Activated CD4-positive, CD25-positive, alpha-beta regulatory T cell treated with anti-CD3 and anti-CD28 coated beads, Interleukin-2, amount 50 U/mL, for 16 hours (primary cell): ENCODE measurements at places on chromosomes 7 and 10.

DNA sequence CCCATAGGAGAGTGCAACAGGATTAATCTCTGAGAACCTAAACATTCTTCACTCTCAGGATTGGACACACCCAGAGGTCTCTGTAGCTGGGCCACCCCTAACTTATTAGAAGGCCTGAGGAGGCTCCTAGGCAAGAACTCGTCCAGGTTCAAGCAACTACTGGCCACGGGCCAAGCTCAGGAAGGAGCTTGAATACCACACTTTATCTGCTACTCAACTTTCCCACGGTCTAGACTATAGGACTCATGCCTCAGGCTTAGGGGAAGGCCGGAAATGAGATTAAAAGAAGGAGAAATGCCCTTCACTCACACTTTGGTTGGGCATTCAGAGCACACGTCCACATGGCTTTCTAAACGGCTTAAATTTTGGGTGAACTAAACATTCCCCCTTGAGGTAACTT lies 142.8 kb upstream of the PHYHIPL start:
- DNase-seq, result no peak

DNA sequence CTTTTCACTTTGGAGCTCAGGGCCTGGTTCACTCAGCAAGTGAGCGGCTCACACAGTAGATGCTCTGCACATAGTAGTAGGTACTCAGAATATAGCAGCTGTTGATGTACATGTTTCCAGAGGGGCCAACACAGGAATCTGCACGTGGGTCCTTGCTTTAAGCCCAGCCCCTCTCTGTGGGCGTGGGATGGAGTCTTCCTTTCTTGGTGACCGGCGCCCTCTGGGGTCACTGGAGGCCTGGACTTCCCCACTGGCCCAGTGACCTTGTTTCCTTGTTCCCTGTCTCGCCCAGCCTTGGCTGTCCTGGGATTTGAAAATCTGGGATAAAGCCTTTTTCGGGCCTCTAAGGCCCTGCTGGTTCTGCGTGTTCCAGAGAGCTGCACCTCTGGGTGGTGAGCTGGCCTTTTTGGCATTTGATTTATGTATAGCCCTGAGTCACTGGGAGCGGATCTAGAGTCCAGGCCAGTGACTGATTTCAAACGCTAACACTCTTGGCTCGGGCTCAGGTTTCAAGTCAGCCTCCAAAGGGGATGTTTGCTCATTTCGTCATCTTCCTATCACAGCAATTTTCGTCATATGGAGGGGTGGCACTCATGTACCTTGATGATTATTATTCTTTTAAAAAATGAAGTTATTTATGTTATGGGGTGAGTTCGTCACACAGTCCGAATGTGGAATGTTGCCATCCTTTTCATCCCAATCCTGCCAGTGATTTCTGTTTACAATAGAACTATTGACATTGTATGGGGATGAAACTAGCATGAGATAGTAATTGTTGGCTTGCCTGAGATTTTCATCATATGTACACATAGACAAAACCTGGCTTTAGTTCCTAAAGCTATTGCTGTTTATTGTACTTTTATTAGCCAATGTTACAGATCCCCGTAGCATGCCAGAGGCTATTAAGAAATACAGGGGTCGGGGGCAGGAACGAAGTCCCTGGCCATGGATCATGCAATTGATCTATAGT lies 65.5 kb downstream of the CUX1 start:
- no peak for DNase-seq

DNA sequence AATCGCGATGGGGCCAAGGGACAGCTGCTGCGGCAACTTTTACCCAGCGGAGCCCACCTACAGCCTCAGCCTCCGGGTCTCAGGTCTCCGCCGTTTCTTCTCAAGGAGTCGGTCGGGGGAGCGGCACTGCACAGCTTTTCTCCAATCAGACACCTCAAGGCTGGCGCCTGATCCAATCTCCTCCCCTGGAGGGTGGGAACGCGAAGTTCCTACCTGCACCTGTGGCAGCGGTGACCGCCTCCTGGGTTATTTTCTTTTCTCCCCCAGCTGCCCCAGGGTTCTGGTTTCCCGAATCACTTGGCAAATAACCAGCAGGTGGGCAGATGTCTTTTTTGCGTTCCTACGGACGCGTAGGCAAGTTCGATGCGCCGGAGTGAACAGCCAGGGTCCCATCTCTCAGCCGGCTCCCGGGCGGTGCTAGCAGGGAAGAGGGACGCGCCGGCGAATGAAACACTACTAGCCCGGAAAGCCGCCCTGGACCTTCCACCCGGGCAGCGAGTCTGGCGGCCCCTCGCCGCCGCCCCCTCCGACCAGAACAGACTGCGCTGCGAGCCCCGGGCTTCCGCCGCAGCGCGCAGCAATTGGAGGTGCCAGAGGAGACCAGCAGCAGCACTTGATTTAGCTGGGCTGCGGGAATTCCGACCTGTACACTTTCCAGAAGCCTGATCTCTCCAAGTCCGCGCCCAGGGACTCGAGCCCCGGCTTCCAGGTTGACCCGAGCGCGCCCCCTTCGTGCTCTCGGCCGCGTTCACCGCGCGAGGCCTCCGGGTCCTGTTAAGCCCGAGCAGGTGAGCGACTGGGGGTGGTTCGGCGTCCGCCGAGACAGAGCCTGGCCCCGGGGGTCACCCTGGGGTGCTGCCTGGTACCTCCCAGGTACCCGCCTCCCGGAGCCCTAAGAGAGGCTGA lies at the start of gene PRR15:
Gene PRR15, plus strand, starts transcription at position 246 of the 906 bp plus-strand sequence. CDS start 2,495 bp downstream, outside the sequence.
- DNase-seq, result no peak

- DNase-seq, result no peak
Measured at GRCh38 chr7:24283897-24284698, at the start of gene NPY. TSS of gene NPY (plus strand) at chr7:24284190. CDS start at chr7:24285241, 1,051 bp downstream.

DNA sequence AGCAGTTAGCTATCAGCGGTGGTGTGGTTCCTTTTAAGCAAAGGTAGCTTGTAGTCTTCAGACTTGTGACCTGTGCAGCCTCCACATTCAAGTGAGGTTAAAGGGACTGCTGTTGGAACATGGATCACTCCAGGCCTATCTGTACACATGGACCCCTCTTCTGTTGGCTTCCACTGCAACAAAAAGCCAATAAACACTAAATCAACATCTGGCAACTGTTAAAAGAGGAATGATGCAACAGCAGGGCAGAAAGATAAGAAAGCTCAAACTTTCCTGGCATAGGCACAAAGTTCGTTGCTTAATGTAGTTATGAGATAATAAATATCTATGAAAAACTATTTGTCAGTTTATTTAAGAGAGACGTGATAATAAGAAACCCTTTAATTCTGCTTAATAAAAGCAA lies 4.0 kb upstream of the MINPP1 start:
- no peak for DNase-seq

- DNase-seq, result no peak
Measured at GRCh38 chr7:38195804-38196595, 18.0 kb downstream of the STARD3NL start.

- DNase-seq, result no peak
Measured at GRCh38 chr7:131843898-131844331, 287.5 kb upstream of the PODXL start.

- DNase-seq, result no peak
Measured at GRCh38 chr10:124745673-124746072, 1.5 kb upstream of the FAM53B start.

GRCh38 chr7:43735802-43736603 lies 6.7 kb upstream of the COA1 start:
- no peak for DNase-seq

- no peak for DNase-seq
Measured at GRCh38 chr10:11336722-11337162, 274.7 kb downstream of the USP6NL start.

GRCh38 chr7:85815526-85815925 lies 628.7 kb upstream of the SEMA3D start:
- DNase-seq, result no peak

GRCh38 chr7:41029072-41029499 lies 673.8 kb downstream of the INHBA start:
- no peak for DNase-seq

- DNase-seq, result no peak
Measured at GRCh38 chr10:21166557-21167287, 269.6 kb upstream of the NEBL start.

DNA sequence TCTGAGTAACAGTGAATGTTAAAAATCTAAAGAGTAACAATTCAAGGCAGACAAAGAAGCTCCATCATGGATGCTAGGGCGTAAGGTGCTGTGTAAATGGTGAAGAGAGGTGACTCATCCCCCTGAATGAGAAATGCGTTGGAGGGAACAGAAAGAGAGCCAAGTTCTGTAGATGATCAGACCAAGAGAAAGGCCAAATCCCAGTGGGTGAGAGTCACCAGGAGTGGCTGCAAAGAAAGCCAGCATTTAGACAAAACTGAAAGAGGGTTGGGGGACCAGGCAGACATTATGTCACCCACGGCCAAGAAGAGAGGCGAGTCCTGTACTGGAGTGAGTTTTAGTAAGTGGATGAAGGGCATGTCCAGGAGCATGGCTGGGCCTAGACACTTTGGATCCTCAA lies 153.1 kb downstream of the TRIL start:
- no peak for DNase-seq

GRCh38 chr7:107206136-107206535 lies 37.3 kb downstream of the HBP1 start:
- DNase-seq, result no peak

- DNase-seq, result no peak
Measured at GRCh38 chr7:139692723-139693122, 85.1 kb downstream of the HIPK2 start.

DNA sequence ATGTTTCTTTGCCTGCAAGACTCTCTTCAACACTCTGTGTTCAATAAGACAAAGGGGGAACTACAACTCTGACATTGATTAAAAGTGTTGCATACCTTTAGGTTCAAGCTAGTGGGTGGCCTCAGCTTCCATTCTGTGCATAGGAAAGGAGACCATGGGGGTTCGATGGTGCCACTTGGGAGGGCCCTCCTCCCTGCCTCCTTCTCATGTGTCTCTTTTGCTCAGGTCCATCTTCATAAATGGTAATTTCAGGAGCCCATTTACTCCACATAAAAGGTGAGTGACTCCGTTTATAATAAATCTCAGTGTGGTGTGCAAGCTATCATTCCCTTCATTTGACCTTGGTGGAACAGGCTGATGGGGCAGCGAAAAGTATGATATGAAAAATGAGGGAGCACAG lies 285.1 kb downstream of the LRMDA start:
- no peak for DNase-seq

GRCh38 chr10:78964952-78965633 lies 103.7 kb upstream of the ZMIZ1 start:
- DNase-seq, result no peak

DNA sequence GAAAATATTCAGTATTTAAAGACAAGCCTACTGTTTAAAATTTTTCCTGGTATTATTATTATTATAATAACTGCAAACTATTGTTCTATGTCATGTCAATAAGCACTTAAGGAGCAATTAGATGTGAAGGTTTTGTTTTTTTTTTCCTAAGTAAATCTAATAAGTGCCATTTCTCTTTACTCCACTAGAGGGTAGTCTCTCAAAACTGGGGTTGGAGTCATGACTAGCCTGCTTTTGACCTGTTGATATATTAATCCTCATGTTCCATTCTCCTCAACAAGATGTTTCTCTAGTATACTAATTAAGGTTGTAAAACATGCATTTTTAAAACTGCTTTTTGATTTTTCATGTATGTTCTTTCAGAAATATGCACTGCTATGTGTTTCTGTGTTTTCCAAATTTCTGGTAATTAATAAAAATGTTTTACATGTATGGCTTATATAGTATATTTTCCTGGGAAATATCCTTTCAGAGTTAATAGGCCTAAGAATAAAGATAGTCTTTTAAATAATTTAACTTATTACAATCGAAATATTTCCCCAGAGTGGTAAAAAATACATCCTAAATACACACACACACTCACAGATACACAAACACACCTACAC lies 1.0 kb upstream of the LRRN3 start:
- DNase-seq, result no peak

DNA sequence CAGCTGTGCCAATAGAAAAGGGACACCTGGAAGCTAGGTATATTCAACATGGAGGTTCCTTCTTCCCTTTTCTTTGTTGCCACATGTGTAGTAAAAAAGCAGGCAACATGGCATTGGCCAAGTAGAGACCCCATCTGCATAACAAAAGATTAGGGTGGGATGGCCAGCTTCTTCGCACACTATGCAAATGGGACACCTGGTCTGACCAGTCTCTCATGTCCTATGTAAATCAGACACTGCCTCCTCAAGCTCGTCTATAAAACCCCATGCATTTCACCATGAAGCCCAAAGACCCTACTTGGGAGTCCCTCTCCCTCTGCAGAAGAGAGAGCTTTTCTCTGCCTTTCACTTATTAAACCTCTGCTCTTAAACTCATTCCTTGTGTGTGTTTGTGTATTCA lies 53.9 kb downstream of the MYL10 start:
- no peak for DNase-seq

DNA sequence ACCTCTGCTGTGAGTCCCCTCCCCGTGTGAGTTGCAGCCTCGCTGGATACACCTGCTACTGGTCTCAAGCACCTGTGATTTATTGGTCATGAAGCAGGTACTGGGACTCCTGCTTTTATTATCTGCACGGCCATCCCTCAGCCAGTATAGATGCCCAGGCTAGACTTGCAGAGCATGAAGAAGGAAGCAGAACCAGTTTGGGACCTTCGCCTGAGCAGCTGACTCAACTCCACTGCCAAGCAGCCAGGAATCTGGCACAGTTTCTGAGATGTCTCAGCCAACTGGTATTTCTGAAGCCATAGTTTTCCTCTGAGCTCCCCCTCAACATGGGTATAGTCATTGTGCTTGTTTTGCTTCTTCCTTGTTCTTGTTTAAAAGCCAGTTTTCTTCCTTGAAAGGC lies 28.0 kb upstream of the SLC39A12 start:
- no peak for DNase-seq

GRCh38 chr7:87204933-87205332 lies 14.6 kb downstream of the TMEM243 start:
- no peak for DNase-seq

DNA sequence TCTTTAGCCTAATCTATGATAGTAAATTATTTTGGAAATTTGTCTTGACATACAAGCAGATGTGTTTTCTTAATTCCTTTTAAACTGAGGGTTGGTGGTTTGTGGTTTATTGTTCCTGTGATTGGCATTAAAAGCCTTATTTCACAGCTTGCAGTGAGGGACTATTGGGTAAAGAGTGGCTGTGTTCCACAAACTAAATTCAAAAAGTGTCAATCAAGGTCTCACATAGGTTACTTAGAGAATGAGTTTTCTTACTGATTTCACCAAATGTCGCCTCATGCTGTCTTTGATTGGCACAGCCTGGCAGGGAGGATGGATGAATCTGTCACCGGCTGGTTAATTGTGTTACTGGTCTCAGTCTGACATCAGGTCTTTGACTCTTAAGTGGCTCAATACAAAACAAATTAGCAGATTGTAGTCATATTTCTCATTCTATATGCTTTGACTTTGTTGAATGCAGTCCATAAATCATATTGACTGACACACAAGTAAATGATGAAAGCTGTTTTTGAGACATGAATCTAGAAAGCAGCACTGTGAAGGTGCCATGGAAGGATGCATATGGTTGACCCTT lies 66.8 kb upstream of the CYP26C1 start:
- no peak for DNase-seq

- peak; percentile 4 for DNase-seq
Measured at GRCh38 chr10:75234683-75235374, 928 bp downstream of the COMTD1 start.

GRCh38 chr7:17580141-17580540 lies 281.7 kb downstream of the AHR start:
- no peak for DNase-seq
